RPMI8226 (cell line): ENCODE measurements at places on chromosomes 13 and 19.

- no peak for DNase-seq
Measured at GRCh38 chr19:53624771-53625545, 6.8 kb upstream of the DPRX start.

DNA sequence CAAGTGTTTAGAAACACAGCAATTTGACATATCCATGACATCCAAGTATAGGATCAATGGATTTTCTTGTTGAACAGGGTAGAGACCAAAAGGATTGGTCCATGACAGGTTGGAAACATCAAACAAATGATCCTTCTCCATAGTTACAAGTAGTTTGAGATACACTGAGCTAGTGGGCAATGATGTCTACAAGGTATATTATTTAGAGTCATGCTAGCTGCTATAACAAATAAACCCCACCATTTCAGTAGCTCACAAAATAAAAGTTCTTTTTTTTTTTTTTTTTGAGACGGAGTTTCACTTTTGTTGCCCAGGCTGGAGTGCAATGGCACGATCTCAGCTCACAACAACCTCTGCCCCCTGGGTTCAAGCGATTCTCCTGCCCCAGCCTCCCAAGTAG lies 4.9 kb upstream of the HAUS5 start:
- DNase-seq: no peak

DNA sequence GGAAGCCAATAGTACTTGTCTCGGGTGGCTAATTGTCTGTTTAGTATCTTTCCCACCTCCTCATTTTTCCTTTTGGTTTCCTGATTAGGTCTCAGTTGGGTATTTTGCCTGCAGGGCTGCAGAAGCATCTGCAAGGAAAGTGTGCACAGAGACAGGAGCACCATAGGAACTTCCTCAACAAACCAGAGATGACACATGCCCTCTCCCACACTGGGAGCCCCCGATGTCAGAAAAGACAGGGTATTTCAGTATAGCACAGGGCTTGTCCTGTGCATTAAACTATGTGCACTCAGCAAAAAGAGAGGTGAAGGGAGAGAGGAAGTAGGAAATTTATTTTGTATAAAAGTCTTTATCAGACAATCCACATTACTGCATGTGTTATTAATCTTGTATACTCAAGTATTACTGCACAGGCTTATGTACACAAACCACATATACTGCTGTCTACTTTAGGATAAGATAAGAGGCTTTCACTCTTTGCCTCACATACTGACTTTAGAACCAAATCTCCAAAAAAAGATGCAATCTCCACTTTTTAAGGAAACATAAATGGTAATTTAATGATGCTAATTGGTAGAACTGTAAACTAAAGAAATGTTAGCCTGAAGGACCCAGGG lies 501.0 kb downstream of the FOXO1 start:
- DNase-seq: no peak

- DNase-seq: no peak
Measured at GRCh38 chr13:43657485-43657884, 129.3 kb downstream of the ENOX1 start.

GRCh38 chr19:57233207-57233606 lies 2.4 kb downstream of the AURKC start:
- no peak for DNase-seq

GRCh38 chr13:35483761-35484160 lies 7.3 kb upstream of the MAB21L1 start:
- no peak for DNase-seq

GRCh38 chr13:79987761-79988160 lies 353.2 kb downstream of the SPRY2 start:
- no peak for DNase-seq

DNA sequence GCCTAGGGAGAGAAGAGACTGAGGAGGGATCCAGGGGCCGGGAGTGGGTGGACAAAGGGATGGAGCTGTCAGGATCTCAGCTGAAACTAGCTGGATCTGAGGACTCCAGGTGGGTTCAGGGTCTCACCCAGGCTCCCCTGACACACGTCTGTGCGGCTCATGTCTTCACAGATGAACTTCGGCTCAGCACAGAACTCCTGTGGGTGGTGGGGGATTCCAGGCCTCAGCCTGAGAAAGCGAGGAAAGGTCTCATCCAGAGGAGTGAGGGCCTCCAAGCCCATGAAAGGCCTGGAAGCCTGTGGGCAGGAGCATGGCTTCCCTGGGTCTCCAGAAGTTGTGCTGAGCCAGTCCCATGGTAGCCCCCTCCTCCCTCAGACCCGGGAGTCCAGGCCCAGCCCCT lies 1.4 kb downstream of the CAPN12 start:
- DNase-seq: no peak

DNA sequence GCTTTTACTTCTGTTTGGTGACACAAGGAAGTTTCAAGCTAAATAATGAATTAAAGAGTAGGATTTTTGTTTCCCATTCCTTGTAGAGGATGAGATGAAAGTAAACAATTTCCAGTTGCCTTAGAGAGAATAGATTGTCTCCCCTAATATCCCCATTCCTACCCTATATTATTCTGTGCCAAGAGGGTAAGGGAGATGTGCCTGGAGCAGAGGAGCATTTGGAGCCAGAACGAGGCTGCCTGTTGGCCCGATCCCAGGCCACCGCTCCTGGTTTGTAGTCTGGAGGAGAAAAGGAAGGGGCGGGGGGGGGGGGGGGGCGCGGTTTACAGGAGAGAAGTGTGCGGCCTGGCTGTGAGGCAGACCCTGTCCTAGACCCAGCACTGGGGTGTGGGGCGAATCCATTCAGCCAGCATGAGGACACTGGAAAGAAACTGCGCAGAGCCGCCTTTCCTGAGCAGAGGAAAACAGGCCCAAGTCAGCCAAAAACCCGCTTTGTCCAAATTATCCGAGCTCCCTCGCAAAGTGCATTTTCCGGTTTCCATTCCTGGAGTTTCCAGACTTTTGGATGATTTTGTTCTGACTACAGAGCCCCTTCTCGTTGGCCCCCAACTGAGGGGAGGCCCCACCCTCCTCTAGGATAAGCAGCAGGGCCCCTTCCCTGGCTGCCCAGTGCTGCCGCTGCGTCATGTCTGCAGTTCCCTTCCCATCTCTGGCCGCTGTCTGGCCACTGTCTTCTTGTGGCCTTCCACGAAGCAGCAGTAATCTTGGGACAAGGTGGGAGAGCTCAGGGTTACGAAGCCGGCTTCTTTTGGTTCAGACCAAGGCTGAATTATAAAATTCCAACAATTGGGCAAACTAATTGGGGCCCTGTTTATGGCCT lies 23.0 kb downstream of the NFIX start:
- no peak for DNase-seq

DNA sequence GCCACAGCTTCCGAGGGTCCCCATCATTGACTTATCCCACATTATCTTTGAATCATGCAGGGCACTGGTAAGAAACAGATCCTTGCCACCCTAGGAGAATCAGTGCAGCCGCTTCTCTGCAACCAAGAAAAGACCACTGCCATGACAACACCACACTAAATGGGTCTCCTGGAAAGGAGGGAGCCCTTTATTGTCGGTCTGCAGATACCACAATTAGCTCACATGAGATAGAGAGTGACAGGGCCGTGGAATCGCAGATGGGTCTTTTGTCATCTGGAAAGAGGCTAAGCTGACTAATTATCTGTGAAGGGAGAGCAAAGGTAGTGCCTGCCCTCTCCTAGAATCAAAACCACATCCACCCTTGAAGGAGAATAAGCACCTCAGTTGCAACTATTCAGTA lies 178.3 kb upstream of the MYO16 start:
- no peak for DNase-seq

DNA sequence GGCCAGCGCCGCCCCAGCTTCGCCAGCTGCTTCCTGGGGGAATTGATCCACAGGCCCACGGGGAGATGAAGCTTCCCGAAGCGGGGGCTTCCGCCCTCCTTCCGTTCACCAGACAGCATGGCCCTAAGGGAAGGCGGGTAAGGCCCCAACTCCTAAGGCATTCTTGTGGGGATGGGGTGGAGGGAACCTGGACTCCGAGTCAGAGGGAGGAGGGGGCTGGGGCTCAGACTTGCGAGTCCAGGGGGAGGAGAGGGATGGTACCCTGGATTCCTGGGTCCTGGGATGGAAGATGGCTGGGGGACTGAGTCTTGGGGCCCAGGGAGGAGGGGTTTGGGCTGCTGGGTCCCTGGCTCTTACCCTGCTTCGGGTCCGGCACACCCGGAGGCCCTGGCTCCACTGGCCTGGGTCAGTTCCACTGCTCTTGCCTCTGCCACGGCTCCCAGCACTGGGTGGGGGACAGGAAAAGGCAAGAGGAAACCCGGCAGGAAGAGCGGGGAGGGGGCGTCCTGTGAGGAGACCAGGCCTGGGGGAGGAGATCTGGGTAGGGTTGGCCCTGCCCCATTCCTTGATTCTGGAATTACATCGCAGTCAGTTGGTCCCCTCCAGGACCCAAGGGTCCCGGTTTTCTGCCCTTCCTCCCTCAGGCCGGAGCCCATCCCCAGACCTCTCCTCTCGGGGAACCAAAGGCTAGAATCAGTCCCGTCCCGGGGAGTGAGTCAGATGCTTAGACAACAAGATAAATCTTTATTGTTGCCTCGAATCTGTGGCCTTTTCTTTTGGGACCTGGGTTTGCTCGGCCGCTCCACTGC lies at the start of gene RASIP1:
Gene RASIP1 (minus strand): TSS at position 447 of the 809 bp plus-strand sequence. CDS start 328 bp downstream, at position 119.
- DNase-seq: no peak

DNA sequence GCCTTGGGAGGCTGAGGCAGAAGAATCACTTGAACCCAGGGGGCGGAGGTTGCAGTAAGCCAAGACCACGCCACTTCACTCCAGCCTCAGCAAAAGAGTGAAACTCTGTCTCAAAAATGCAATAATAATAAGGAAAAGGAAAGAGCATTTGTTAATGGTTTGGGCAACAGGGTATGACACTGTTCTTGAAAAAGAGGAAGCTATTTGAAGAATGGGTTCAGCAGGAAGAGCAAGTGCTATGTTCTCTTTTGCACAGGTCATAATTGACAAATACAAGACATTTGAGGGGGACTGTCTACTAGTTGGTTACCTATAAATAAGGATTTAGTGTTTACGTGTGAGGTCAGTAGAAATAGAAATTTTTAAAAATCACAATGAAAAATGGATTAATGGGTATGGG lies 218.3 kb downstream of the DCT start:
- no peak for DNase-seq

DNA sequence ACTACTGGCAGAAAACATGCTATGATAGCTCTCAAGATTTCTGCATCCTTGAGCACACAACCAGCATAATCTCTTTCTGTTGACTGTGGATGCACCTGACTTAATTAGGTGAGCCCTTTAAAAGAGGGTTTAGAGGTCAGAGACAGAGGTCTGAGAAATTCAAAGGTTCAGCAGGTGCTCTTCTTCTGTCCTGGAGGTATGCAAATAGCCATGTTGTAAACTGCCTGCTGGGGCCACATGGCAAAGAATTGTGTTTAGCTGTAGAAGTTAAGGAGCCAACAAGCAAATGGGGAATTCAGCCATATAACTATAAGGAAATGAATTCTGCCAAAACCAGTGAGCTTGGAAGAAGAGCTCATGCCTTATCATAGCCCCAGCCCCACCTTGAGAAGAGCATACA lies 11.6 kb upstream of the DCLK1 start:
- no peak for DNase-seq
